SK-N-SH (cell line): ENCODE measurements at places on chromosomes 5 and 9. TPM values are rescaled to one million over a fixed set of nuclear protein-coding genes. Genes with fewer than 3 reads are reported as not detected.

The SH3PXD2B gene
- 15.0 and 15.7 TPM in 2 replicates for polyA plus RNA-seq

The DAB2IP gene
- polyA plus RNA-seq = 21.4 and 25.4 TPM in 2 replicates

The SPINK13 gene
- polyA plus RNA-seq = not detected in 2 replicates

The RNF208 gene
- polyA plus RNA-seq = 2.0 and 2.7 TPM in 2 replicates

The GDF9 gene
- 0.82 and 1.2 TPM in 2 replicates for polyA plus RNA-seq

The PCDHGB7 gene
- 14.2 and 19.1 TPM in 2 replicates for polyA plus RNA-seq

The PLAC8L1 gene
- polyA plus RNA-seq = 0.21 and 0.55 TPM in 2 replicates

The PCDHGB1 gene
- 0.63 and 0.77 TPM in 2 replicates for polyA plus RNA-seq

The OR1J2 gene
- not detected in 2 replicates for polyA plus RNA-seq

The MZB1 gene
- 0.06 TPM in 1 of 2 replicates, not detected in the other for polyA plus RNA-seq

The REEP2 gene
- polyA plus RNA-seq = 25.4 and 31.2 TPM in 2 replicates

The PCDHGB2 gene
- 3.7 and 4.5 TPM in 2 replicates for polyA plus RNA-seq

The NUTM2G gene
- not detected in 2 replicates for polyA plus RNA-seq

The CDK5RAP2 gene
- 15.2 and 20.7 TPM in 2 replicates for polyA plus RNA-seq

The SPOCK1 gene
- polyA plus RNA-seq = 9.1 and 11.3 TPM in 2 replicates

The BNIP1 gene
- polyA plus RNA-seq = 16.7 and 21.1 TPM in 2 replicates

The PCDH12 gene
- 0.02 and 0.08 TPM in 2 replicates for polyA plus RNA-seq

The CENPK gene
- polyA plus RNA-seq = 5.4 and 11.3 TPM in 2 replicates

The SLCO6A1 gene
- polyA plus RNA-seq = not detected in 2 replicates
